ENCODE measurements at places on chromosomes 11 and 22.

- DNase-seq, result no peak
These were observed 1249.3 kb downstream of the BRD1 start for GRCh38 chr22:48578138-48579042.

DNA sequence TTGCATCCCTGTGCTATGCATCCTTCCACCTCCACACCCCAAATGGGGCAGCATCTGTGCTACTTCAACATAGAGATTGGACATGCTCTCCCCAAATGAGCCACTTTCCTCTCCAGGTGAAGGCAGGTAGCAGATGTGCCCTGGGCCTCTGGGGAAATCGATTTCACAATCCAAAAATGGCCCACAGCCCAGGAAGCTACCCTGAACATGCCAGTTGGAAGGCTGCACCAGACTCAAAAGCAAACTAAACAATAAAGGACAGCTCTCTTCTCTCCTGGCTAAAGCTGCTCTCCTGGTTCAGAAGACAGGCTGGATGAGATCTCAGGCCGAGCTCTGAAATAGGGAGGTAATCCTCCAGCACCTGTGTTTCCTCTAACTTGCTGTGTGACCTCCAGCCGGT, 19.7 kb downstream of the ISX start:
- DNase-seq, result no peak

DNA sequence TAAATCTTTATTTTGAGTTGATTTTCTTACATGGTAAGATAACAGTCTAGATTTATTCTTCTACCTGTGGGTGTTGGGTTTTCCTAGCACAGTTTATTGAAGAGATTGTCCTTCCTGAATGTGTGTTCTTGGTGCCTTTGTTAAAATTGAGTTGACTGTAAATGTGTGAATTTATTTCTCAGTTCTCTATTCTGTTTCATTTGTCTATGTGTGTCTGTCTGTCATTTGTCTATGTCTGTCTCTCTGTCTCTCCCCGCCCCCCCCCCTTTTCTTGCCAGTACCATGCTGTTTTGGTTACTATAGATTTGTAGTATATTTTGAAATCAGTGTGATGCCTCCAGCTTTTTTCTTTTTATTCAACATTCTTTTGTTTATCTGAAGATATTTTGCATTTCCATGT, 114.7 kb upstream of the SERPIND1 start:
- DNase-seq, result no peak

- no peak for DNase-seq
These were observed 85.0 kb upstream of the RCN1 start for GRCh38 chr11:32005786-32006416.

DNA sequence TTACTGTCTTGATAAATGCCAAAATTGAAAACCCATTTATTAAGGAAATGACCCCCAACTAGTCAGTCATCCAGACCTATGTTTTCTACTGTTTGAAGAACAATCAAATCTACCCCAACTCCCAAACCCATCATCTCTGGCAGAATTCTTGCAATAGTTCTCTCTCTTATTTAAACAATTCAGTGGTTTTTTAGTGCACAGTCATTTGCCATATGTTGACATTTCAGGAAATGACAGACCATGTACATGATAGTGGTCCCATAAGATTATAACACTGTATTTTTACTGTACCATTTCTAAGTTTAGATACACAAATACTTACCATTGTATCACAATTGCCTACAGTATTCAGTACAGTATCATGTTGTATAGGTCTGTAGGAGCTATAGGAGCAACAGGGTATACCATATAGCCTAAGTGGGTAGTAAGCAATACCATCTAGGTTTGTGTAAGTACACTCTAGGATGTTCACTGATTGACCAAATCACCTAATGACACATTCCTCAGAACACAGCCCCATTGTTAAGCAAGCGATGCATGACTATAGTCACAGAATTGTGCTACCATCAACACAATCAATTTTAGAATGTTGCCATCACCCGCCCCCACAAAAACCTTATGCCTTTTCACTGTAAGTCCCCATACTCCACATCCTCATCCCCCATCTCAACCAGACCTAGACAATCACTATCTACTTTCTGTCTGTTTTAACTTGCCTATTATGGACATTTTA, 41.8 kb downstream of the MMP20 start:
- DNase-seq, result no peak

GRCh38 chr11:84522331-84522730, 1104.8 kb downstream of the DLG2 start:
- DNase-seq, result peak; percentile 5

DNA sequence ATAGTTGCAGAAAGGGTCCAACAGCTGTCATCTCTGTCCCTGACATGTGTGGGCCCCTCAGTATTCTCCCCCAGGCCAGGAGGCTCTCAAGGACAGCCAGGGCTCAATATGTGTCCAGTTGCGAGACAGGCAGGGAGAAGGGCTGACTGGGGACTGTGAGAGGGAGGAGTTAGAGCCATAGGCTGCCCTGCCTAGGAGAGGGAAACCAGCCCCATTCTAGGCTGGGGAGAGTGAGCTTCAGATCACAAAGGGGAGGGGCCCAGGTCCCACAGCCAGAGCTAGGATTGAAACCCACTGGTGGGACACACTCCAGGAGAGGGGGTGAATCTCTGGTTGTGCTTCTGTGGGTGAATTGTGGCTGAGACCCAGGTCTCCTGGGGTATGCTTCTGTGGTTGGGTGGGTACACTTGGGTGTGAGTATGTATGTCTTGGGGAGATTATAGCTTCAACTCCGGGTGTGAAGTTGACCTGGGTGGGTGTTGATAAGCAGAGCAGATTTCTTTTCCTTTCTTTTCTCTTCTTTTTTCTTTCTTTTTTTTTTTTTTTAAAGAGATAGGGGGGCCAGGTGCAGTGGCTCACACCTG, 2.1 kb upstream of the CARNS1 start:
- DNase-seq, result no peak

DNA sequence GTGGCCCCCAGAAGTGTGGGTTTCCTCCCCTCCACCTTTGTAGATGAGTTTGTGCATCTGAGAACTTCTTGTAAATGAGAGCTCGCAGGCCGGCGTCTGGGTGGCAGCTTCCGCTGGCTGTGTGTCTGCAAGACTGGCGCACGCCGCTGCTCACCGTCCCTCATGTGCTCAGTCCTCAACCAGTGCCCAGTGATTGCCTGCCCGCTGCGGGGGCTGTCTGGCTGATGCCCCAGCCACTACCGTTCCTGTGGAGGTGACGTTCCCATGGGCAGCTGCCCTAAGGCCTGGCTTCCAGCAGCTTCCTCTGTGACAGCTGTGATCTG, 8.8 kb downstream of the TBX1 start:
- no peak for DNase-seq

DNA sequence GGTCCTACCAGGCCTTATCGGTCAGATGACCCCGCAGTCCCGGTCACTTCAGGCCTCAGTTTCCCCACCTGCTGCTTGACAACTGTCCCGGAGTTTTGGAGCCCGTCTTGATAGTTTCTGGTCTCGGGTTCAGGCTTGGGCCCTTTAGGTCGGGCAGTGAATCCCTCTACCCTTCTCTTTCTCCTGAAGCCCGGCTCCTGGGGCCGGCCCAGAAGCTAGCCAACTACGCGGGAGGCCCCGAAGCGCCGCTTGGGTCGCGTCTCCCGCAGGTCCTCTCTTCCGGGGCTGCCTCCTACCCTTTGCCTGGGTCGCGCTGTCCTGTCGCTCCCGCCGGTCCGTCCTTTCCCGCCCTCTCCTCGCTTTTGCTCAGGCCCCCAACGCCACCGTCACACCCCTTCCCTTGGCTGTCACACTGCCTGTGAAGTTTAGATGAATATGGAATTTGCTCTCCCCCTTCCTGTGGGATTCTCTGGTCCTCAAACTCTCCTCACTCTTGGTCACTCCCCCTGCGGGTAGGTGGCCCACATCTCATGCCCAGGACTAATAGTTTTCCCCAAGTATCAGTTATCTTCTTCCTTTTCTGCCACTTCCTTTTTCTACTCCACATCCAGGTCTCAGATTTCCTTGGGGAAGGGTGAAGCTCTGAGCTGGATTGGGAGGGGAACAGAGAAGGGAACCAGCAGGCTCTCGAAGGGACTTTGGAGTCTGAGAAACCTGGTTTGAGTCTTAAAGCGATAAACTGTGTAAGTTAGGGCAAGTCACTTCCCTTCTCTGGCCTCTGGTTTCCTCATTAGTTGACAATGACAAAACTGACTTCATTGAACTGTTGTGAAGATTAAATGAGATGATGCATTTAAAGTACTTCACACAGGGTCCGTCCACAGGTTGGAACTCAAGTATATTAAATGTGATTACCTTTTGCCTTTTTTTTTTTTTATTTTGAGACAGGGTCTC, 790 bp downstream of the RAB1B start:
- peak; percentile 46 for DNase-seq

DNA sequence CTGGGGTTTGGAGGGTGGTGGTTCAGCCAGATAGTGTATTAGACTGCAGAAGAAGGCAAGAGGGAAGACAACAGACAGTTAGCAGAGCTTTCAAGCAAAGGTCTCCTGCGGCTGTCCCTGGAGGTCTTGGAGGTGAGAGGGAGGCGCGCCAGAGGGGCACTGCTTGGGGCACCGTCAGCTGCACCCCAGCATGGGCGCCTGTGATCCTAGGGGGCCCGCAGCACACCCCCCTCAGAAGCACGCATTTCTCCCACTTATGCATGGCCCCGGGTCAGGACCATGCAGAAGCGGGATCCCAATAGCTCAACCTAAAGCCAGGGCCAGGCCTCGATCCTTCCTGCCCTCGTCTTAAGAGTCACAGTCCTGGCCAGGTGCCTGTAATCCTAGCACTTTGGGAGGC, 26.5 kb downstream of the FGF4 start:
- DNase-seq, result no peak

DNA sequence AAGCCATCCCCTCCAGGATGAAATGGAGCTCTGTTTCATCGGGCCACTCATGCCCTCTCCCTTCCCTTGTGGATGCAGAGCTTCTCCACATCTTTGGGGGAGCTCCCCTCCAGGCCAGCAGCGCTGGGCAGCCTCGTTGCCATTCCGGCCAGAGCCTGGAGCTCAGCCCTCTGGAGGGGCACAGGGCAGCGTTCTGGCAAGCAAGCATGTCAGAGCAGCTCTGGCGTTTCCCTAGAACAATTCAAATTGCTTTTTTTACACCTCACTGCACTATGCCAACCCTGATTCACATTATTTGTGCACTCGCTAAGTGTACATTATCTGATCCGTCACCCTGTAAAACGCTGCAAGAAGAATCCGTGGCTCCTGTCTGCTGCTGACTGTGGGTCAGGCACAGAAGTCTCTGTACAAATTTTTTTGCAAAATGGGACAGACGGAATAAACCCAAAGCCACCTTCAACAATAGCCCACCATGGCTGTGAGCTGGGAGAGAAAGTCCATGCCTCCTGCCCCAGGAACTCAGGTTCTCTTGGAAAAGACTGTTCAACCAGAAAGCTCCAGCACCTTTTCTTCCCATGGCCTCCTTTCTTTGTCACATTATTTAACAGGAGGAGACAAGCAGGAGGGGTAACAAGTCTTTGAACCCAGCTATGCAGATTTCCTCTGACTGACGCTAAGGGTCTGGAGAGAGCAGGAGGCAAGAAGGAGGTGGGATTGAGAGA, 139.5 kb upstream of the CADM1 start:
- DNase-seq, result no peak

- peak; percentile 48 for DNase-seq
These were observed 712 bp upstream of the SLC2A11 start for GRCh38 chr22:23856721-23857605.

GRCh38 chr22:45291931-45292290, 7.2 kb downstream of the UPK3A start:
- DNase-seq, result no peak

DNA sequence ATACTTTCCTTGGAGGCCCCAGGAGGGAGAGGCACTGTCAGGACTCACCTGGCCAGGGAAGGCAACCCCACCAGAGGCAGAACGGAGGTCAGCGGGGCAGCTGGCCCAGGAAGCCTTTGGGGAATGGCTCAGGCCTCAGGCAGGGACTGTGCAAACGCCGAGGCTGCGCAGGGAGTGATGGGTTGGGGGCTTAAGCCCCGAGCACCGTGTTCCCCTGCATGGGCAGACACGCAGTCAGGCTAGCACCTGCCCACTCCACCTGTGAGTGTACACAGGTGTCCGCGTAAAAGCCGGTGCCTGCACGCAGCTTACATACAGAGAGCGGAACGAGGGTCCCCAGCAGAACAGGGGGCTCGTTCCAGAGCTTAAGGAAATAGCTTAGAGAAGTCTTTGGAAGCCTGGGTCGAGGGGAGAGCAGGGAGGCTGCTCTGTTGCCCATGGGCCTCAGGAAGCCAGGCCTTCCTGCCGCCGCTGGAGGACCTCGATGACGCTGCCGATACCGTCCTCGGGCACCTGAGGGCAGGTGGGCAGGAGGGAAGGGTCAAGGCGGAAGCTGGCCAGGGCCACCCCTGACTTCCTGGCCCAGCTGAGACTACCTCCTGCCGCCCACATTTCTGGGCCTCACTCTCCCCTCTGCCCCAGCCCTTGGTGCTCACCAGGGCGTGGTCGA, 4.0 kb downstream of the CASTOR1 start:
- no peak for DNase-seq

GRCh38 chr11:81725701-81726100, 1008.0 kb downstream of the FAM181B start:
- peak; percentile 77 for DNase-seq

GRCh38 chr11:120017582-120018150, 120.2 kb downstream of the TRIM29 start:
- no peak for DNase-seq

- DNase-seq, result no peak
These were observed 41.9 kb downstream of the BCR start for GRCh38 chr22:23222033-23222792.

DNA sequence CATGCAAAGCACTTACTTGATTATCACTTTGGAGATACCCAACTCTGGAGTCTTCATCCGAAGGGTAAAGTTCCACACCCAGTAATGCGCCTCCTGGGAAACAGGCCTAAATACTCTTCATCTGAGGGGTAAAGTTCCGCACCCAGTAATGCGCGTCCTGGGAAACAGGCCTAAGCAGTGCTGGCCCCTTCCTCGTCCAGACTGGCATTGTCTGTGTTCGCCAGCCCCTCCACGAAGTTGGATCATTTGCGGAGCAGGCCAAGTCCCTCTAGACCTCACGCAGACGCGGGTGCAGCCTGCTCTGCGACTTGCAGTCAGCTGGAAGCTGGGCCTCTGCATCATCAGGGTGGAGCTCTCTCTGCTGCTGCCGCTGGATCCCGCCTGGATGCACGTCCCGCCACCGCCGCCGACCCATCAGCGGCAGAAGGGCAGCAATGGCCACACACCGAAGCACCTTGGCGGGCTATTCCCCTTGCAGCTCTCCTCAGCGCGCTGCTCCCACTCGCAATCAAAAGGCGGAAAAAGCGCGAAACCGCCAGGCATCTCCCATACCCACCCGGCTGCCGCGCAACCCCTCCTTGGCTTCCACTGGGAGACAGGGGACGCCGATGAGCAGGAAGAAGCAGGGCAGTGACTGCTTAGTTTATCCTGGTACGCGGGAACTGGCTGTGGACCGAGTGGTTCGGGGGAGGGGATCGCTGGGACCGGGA, 34.1 kb upstream of the GLYATL1 start:
- peak; percentile 35 for DNase-seq
